Stimulated activated CD8-positive, alpha-beta memory T cell treated with anti-CD3 and anti-CD28 coated beads, Interleukin-4, amount 100 ng/mL, for 48 hours (primary cell): ENCODE measurements at places on chromosomes 16 and 17.

DNA sequence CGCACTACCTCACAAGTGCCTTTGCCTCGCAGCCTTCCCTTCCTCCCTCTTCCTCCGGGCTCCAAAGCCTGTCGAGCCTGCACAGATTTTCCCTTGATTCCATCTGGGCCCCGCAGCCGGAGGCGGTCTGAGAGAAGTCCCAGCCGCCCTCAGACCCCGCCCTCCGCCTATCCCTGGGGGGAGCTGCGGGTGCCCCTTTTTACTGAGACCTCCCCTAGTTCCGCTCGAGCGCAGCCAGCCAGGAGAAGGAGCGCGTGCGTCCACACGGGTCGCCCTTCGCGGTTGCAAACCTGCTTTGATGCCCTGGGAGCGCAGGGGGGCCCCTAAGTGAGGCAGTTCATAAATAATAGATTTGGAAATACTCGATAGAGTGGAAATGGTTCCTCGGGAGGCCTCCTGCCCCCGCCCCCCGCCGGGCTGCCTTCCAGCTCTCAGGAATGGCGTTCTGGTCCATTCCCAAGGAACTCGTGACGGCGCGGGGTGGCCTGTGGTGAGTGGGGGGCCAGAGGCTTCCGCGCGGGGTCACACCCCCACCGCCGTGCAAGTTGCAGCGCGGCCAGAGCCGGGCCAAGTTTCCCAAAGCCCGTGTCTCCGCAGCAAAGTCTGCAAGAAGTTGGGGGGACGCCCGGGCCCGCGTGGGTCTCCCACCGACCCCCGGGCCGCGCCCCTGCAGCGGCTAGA is 610 bp downstream of the C16orf74 start:
- DNase-seq = peak; percentile 41

DNA sequence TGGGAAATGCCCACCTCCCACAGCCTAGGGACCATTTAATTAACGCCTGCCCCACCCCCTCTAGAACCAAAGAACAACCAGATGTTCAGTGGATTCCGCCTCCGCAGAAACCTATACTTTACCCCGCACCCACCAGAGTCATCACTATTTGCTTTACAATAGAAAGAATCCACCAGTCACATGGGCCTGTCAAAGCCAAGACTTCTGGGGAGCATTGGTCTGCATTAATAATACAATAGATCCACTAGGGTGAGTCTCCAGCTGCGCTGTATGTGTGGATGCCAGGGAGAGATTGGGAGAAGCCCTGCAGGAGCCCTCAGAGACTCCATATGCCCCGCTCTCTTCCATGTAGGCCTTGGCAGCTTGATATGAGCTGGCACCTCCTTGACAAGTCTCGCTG is 31.3 kb downstream of the CLEC19A start:
- DNase-seq = no peak

GRCh38 chr16:65876624-65877023 is 489.9 kb upstream of the CDH5 start:
- DNase-seq = no peak

DNA sequence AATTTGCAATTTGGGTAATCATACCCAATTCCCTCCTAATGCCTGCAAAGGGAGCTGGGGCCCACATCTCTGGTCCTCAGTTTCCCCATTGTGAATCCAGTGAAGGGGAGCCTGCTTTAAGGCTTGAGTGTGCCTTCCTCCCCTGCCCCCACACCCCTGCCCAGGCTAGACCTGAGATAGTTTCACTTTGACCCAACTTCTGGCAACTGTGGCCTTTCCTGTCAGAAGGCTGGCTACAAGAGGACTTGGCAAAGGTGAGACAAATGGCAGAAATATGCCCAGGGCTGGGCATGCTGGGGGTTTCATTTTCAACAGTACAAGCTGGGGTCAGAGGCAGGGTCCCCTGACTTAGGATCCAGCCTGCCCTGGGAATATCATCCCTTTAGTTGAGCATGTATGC is 10.0 kb downstream of the SOCS1 start:
- DNase-seq = peak; percentile 61

DNA sequence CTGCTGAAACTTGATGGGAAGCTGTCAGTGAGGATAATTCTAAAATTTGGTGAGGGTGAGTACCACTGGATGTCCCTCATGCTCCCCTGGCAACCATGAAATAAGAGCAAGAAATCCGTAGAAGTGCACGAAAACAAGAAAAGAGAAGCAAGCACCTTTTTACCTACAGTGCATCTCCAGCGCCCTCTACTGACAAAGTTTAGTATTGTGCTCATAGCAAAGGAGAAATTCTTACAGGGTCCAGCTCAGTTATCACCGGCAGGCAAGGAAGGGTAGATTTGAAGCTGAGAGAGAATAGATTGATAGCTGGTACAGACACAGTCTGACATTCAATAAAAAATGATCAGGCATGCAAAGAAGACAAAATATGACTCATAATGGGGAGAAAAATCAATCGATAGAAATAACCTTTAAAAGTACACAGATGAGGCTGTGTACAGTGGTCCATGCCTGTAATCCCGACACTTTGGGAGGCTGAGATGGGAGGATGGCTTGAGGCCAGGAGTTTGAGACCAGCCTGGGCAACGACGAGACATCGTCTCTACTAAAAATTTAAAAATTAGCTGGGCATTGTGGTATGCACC is 28.3 kb upstream of the TEX2 start:
- no peak for DNase-seq

DNA sequence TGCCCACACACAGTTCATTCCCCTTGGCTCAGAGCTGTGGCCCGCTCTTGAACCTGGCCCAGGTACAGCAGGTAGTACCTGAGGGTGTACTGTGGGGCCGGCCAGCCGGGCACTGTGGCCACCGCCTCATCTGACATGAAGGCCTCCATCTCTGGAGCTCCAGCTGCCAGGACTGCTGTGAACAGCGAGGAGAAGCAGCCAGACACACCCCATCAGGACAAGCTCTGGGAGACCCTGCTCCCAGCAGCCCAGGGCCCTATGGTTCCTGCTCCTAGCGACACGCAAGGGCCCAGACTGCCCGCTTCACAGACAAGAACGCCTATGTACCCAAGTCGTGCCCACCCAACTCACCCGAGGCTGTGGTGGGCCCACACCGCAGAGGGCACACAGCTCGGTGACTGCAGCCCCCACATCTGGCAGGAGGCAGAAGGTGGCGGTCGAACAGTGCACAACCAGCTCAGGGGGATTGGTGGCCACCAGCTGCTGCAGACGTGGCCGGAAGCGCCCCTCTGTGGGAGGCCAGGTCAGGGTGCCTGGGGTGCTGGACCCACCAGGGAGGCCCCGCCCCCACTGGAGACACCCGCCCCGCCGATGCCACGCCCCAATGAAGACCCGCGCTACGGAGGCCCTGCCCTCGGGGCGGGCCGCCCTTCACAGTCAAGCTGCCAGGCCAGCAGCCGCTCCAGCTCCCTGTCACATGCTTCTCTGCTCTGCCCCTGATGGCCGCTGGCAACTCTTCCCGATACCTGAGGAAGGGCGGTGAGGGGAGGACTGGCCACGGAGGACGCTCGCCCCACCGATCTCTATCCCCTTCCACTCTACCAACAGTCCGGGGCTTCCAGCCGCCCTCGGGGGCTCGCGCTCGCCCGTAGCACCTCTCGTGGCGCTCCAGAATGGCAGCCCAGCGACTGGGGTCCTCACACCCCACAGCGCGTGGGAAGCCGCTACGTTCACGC is 1.1 kb upstream of the STUB1 start:
- peak; percentile 78 for DNase-seq

- DNase-seq = no peak
Observed at GRCh38 chr17:41415833-41416335, 8.5 kb downstream of the KRT37 start.

DNA sequence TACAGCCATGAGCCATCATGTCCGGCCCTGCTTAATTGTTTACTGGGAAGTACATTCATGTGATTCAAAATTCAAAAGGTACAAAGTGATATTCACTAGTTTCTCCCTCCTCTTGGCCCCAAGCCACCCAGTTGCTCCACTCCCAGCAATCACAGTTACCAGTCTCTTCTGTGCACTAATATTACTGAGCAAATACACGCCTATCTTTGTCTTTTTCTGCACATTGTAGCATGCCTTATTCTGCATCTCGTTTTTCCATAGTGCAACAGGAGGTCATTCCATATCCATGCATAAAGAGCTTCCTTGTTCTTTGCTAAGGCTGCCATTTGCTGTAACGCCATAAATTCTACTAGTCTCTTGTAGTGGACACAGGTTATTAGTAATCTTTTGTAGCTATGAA is 2.2 kb upstream of the ALOX15 start:
- DNase-seq = no peak

DNA sequence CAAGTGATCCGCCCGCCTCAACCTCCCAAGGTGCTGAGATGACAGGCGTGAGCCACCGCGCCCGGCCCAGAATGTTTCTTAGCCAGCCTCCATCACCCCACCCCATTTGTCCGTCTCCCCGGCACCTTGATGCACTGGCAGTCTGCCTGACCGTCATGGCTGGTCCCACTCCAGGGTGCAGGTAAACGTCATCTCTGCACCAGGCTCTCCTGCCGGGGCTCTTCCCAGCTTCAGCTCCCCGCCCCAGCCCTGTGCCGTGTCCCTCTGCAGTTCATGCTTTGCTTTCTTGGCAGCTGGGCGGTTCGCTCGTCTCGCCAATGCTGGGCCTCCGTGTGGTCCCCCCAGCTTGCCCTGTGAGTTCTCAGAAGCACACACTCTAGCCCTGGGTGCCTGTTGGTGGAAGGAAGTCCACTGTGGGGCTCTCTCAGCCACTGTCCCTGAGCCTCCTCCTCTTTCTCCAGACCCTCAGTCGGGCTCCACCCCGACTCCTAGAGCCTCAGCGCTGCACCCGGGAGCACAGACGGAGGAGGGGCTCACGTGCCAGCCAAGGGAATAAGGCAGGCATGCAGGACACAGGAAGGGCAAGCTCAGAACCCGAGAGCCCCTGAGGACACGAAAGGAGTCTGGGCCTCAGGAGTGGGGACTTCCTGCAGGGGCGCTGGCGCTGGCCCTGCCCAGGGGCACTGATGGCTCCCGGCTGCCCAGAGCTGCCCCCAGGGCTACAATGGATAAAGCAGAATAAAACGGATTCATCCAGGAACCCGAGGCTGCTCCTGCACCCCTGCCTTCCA is 12.0 kb downstream of the HS3ST6 start:
- DNase-seq = no peak

- DNase-seq = no peak
Observed at GRCh38 chr16:20519231-20519630, 56.9 kb downstream of the ACSM2B start.

- DNase-seq = peak; percentile 76
Observed at GRCh38 chr17:32486111-32486700, 587 bp upstream of the CDK5R1 start.

DNA sequence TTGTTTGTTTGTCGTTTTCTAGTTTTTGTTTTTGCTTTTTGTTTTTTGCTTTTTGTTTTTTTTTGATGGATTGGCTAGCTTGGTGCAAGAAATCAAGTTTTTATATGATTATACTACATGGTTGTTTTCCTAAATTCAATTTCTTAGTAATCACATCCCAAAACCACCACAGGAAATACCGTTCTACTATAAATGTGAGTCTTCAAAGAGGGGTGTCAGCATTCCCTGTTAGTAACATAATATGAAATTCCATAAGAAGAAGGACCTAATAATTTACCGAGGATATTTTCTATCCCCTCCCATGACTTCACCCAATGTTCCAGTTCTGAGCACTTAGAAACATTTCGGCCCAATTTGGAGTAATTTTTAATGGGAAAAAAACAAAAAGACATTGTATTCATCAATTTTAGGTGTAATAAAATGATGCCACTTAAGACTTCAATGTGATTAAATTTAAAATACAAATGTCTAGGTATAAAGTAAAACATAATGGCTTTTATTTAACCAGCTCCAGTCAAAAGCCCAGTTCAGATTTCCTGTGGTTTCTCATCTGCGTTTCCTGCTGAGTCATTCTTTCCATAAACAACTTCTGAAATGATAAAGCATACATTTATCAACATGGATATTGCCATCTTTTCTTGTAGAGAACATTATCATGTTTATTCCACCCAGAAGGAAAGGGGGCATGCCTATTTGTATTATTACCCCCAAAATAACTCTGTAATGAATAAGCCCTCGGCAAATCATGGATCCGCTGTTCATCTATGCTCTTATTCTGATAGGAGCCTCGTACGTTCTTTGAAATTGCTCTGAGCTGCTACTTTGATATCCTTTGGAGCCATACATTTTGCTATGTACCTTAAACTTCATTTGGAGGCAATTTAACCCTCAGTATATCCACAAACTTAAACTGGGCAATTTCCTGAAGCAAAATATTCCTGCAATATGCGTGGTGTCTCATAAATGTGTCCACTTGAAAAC is 28.1 kb downstream of the HSBP1 start:
- no peak for DNase-seq

DNA sequence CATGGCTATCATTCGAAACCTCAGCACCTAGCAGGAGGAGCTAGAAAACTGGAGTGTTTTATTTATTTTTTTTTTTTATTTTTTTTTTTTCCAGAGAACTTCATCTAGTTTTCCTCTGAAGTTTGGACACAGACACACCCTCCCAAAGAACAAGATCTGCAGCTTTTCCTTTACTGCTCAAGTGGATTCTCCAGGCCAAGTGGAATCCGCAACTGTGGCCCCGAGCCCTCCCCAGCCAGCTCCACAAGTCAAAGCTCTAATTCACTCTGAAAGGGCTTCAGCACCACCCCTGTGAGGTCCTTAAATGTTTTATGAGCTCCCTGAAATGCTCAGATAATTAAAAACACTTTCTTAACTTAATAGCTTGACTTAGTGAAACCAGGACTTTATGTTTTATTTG is 332.1 kb upstream of the DYNLRB2 start:
- no peak for DNase-seq

GRCh38 chr16:85710732-85711131 is 22.0 kb upstream of the GINS2 start:
- no peak for DNase-seq

DNA sequence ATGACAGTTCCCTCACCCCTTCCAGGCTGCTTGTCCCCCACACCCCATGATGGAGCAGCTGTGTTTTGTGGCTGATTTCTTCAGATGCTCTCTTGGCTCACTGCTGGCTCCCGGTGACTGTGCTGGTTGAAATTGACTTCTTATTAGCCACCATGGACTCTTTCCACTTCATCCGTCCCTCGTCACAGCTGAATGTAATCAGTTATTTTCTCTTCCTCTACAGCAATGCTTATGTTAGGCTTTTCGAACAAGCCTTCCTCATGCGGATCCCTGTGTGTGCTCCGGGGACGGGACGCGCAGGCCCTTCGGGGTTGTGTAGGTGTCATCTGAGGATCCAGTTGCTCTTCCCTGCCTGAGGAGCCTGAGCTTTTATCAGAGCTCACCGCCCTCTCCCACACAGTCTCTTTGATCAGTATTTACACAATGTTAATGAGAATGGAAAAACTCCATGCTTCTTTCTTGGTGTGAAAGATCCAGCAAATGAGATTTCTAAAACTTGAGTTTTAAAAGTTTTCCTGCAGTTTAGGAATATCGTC is 87.5 kb downstream of the RPTOR start:
- no peak for DNase-seq
